Karpas-422 (cell line): ENCODE measurements at places on chromosomes 12 and 14. TPM values are rescaled to one million over a fixed set of nuclear protein-coding genes. Genes with fewer than 3 reads are reported as not detected.

- peak; percentile 64 for DNase-seq
Observed at GRCh38 chr12:48956279-48957140, 777 bp downstream of the ARF3 start.

DNA sequence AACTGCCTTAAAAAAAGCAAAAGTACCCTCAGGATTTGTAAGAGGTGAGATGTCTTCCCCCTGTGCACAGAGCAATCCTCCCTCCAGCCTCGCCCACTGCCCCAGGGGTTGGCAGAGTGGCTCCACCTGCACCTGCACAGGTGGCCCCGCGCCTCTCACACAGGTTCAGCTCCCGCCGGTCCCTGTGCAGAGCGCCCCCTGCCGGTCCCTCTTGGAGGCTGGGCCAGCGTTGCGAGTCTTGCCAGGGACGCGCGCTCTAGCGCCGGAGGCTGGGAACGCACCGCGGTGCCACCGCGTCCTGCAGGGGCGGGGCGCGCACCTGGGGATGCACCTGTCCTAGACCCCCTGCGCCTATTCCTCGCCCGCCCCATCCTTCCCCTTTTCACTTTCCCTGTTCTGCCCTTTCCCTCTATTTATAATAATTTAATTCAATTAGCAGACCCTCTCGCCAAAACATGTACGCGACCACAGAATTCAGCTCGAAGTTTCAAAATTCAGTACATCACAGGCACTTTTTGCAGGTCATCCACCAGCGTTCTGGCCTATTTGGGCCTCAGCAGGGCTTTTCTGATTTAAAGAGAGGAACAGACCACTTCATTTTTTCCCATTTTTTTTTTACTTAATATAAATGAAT is 618.6 kb downstream of the AACS start:
- DNase-seq = peak; percentile 46

SMCO2 gene
- total RNA-seq = not detected in 2 replicates

ENDOU gene
- total RNA-seq = 1.2 and 10.7 TPM in 2 replicates

- no peak for DNase-seq
Observed at GRCh38 chr12:95736631-95737030, 53.9 kb downstream of the NTN4 start.

DNA sequence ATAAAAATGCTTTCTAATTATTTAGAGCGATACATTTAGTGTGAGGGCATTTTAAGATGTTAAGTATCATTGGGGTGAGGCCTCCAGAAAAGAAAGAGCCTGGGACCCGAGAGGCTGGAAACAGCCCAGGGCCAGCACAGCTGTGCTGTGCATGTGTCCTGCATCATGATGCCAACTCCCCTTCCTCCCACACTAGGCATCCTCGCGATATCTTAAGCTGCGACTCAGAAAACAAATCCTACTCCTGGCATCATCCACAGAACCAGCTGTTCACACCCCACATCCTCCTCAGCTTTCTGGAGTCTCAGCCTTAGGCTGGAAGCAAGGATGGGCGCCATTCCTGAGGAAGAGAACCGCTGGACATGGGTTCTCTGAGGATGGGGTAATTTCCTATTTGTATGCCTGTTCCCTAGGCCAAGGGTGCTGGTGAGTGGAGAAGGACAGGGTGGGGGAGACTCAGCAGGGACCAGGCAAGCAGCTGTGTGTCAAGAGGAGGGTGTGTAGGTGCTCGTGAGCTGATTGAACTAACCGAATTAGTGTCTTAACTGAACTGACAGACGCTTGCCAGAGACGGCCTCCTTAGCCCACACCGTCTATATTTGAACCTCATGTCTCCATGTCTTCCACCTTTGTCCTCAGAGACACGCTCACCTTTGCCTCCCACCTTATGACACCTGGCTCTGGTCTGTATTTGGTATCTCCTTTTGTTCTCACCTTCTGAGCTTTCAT is 15.6 kb upstream of the MCRS1 start:
- no peak for DNase-seq

GRCh38 chr12:5973461-5974115 is 28.5 kb upstream of the ANO2 start:
- no peak for DNase-seq

DNA sequence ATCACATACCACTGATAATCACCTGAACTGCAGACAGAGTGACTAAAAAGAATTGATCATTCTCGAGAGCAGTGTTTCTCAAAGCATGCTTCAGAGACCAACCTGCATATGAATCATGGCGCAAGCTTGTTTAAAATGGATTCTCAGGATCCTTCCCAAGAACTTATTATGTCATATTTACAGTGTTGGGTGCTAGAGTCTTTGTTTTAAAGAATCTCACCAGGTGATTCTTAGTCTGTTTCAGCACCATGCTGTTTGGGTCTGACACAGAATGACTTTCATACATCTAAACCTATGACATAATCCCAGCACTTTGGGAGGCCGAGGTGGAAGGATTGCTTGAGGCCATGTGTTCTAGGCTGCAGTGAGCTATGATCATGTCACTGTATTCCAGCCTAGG is 31.3 kb upstream of the SSPN start:
- no peak for DNase-seq
